ENCODE measurements at places on chromosomes 1 and 21.

- no peak for DNase-seq
Measured at GRCh38 chr1:154759196-154759595, 110.9 kb downstream of the KCNN3 start.

DNA sequence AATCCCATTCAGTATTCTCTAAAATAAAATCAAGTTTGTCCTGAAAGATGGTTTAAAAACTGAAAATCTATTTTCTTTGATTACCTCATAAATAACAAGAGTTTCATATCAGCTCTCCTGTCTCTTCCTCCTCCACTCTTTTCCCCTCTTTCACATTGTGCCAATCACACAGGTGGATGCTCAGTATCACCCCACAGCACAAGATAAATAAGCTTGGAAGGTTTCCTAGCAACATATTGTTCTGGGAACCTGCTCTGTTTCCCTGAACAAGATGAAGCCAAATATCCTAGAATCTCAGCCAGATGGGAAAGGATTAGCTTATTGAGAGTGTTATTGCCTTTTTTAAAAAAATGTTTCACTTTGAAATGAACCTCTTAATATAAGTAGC lies 45.7 kb upstream of the CACYBP start:
- DNase-seq, result no peak

- no peak for DNase-seq
Measured at GRCh38 chr1:13661539-13661938, 38.4 kb upstream of the PRDM2 start.

- peak; percentile 24 for DNase-seq
Measured at GRCh38 chr1:40477678-40478053, 576 bp downstream of the ZFP69 start.

- DNase-seq, result no peak
Measured at GRCh38 chr21:16159213-16159970, 429.6 kb downstream of the USP25 start.

- no peak for DNase-seq
Measured at GRCh38 chr1:223771814-223772770, 59.8 kb downstream of the CAPN2 start.

GRCh38 chr1:59560807-59561450 lies 253.8 kb upstream of the HOOK1 start:
- no peak for DNase-seq

- no peak for DNase-seq
Measured at GRCh38 chr1:201715351-201715750, 113.6 kb upstream of the IPO9 start.

DNA sequence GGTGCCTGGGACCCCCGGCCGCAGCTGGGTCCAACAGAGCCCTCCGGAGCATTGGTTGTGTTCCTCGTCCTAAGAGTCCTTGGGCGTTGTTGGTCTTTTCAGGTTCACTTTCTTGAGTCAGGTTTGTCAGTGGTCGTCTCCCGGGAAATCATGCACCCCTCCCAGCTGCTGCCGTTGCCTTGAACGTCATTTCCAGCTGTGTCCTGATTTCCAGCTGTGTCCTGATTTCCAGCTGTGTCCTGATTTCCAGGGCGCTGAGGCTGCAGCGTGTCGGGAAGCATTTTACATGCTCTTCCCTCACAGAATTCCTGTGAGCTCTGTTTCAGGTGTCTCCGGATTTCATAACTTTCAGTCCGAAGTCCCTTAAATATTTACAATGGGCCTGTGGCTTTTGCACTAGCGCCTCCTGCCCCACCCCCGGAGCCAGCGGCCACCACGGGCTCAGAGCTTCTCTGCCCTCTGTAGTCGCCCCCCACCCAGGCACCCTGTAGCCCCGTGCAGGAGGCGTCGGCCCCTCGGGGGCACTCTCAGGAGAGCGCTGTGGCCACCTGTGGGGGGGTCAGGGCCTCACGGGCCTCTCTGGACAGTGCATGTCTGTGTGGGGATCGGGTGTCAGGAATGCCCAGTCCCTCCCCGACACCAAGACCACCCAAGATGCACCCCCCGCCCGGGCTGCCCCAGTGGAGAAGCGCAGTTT lies 66.7 kb downstream of the COL18A1 start:
- DNase-seq, result no peak

- DNase-seq, result no peak
Measured at GRCh38 chr1:15100880-15101760, 52.4 kb upstream of the TMEM51 start.

GRCh38 chr1:164477343-164477742 lies 81.6 kb upstream of the PBX1 start:
- no peak for DNase-seq

GRCh38 chr1:193113992-193114332 lies 7.9 kb upstream of the CDC73 start:
- DNase-seq, result no peak

DNA sequence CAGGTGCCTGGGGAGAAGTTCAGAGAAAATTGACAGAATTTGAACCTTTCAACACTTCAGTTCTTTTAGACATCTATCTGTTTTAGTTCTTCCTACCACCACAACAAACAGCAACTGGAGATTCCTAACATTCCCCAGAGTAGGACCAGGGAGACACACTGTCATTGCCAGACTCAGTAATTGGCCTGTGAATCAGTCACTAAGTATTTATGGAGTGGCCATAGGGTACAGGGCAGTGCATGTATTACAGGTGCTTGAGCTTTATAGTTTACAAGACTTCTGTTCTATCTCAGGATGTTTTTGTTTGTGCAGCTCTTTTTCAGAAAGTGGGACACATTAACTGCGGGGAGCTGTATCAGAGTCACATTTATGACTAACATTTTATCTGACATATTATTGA lies 1.7 kb downstream of the CDC14A start:
- peak; percentile 7 for DNase-seq

DNA sequence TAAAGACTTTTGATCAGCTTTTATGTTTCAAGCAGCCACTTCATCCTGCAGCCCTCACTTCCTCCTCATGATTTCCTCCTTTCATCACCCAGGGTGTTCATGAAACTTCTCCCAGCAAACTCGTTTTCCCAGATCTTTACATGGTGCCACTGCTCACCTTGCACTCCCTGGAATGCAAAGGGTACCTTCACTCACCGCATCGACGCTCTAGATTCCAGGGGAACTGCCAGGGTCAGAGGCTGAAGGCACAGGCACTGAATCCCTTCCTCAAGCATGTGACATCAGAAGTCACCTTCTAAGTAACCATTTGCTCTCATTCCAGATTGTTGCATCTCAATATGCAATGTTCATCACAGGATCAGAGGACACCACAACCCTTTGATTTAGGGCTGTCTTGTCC lies 82.8 kb downstream of the PRKAB2 start:
- DNase-seq, result no peak

GRCh38 chr1:13860031-13860430 lies 160.0 kb downstream of the PRDM2 start:
- no peak for DNase-seq

- no peak for DNase-seq
Measured at GRCh38 chr21:26177746-26178426, 7.3 kb upstream of the APP start.

DNA sequence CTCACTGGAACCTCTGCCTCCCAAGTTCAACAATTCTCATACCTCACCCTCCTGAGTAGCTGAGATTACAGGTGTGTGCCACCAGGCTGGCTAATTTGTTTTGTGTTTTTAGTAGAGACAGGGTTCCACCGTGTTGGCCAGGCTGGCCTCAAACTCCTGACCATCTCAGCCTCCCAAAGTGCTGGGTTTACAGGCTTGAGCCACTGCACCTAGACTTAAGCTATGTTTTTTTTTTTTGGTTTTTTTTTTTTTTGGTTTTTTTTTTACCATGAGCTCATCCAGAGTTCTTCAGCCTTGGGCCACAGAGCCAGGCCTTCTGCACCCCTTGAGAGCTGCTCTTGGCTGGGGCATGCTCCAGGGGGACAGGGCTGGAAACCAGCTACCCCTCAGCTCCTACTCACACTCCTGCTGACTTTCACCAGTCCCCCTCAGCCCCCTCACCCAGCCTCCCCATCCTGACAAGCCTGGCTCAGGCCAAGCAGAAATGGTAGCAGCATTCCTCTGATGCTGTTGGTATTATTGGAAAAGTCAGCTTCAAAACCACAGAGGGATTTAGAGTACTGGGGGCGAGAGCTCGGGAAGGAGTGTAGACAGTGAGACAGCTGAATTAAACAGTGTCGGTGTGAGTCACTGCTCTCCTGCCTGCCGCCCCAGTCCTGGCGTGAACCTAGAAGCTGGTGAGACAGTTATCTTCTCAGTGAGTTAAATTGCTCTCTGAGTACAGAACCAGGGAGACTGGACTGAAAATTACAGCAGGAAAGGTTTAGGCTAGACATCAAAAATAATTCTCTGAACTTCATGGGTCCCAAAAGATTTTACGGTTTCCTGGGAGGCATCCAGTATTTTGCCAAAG lies 63.7 kb downstream of the NAV1 start:
- DNase-seq, result no peak

DNA sequence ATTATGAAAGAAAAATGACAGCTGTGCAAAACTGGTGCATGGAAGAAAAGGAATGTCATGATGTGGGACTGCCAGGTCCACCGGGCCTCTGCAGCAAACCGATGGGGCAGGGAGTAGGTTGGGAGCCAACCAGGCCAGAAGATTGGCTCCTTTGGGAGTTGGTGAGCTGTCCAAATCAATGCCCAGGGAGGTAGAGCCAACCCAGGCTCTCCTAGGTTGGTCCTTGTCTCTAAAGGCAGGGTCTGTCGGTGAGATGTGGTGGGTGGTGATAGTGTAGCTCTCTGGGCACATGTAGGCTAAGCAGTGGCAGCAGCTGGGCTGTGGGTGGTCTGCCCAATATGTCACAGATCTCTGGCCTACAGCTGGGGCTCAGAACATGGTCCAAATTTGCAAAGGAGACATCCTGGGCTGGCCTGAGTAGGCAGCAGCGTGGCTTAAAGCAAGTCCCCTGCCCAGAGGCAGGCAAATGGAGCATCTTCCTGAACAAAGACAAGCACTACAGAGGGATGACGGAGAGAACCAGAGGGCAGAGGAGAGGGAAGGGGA lies 61.2 kb upstream of the PRDX6 start:
- DNase-seq, result no peak

- no peak for DNase-seq
Measured at GRCh38 chr1:165174491-165174890, 182.0 kb downstream of the LMX1A start.

- DNase-seq, result no peak
Measured at GRCh38 chr1:167538657-167539056, 14.9 kb downstream of the CREG1 start.

DNA sequence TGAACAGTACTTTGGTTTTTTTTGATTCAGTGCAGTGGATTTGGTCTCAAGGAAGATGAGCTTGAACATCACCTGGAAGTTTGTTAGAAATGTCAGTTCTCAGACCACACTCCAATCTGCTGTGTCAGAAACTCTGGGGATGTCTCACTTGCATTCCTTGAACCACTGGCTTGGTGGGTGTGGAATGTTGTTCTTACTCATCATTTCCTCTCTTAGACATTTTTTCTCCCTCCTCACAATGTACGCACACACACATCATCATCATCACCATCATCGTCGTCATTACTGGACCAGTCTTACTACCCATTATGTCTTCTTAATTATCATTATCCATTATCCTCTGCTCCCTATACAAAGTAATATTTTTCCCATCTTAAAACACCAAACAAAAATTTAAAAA lies 91.9 kb upstream of the KCNK2 start:
- no peak for DNase-seq

GRCh38 chr1:13892671-13893325 lies 192.8 kb downstream of the PRDM2 start:
- no peak for DNase-seq

DNA sequence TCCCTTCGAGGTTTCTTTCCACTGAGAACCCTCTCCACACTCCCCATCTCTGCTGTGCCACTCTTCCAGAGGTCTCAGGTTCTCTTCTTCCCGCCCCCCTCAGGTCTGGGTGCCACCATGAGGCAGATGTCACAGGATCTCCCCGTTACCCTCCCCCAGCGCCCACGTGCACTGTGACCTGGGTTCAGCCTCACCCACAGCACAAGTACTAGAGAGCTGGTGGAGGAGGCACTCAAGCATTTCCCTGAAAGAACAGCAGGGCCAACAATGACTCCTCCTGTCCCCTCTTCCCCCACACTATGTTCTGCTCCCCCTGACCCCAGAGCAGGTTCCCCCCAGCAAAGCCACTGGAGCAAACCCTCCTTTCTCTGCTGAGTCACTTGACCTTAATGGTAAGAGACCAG lies 14.3 kb downstream of the PLEKHA6 start:
- no peak for DNase-seq

GRCh38 chr1:72466376-72466775 lies 184.0 kb upstream of the NEGR1 start:
- no peak for DNase-seq

GRCh38 chr1:152884966-152885624 lies 7.0 kb downstream of the SMCP start:
- DNase-seq, result no peak

DNA sequence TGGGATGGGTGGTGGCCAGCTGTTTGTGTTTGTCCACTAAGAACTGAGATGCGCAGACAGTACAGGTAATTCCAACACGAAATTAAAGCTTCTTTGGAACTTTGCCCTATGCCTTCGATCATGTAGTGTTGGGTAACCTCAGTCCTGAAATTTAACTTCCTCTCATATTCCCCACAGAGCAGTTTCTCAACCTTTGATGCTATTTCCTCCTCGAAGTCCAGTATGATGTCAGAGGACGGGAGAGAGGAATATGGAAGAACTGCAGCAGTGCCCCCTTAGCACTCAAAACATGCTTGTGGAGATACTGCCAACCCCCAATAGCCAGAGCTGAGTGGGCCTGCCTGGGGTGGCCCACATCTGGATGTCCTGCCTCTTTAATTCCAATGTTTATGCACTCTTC lies 3.6 kb downstream of the LPAR3 start:
- DNase-seq, result no peak

GRCh38 chr1:75165264-75165663 lies 31.1 kb downstream of the LHX8 start:
- no peak for DNase-seq

DNA sequence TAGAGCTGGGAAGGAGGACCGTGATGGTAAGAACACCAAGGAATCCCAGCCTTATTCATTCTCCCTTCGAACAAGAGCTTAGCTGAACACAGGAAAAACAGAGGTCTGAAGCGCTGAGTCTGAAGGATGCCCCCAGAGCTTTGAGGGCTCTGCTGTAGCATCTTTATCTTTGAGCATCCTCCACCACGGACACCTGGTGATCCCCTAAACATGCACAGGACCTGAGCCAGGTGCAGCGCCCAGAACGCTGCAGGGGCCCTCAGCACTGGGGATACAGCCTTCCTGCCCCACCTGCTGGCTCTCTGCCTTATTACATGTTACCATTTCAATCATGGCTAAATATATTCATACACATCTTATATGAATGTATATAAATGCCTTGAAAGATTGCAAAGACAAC lies 7.7 kb upstream of the GPATCH4 start:
- no peak for DNase-seq
